Amniotic epithelial cell (primary cell): ENCODE measurements at places on chromosomes 4 and X.

- no peak for DNase-seq
Observed at GRCh38 chr4:183624548-183624947, 34.4 kb downstream of the RWDD4 start.

DNA sequence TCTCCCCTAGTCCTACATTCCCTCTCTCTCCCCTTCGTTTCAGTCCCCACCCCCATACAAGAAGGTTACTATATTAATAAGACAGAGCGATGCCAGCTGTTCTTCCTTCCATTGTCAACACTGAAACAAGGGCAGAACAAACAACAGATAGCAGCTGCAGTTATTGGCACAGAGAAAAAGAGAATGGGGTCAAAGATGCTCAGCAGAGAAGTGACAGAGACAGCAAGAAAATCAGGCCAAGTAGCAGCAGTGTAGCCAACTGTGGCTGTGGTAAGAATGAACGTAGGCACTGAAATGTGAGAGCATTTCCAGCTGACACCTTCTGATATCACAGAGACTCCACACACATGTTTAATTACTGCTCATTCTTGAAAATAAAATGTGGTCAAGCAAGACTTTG is 641.8 kb downstream of the FSTL5 start:
- no peak for DNase-seq

DNA sequence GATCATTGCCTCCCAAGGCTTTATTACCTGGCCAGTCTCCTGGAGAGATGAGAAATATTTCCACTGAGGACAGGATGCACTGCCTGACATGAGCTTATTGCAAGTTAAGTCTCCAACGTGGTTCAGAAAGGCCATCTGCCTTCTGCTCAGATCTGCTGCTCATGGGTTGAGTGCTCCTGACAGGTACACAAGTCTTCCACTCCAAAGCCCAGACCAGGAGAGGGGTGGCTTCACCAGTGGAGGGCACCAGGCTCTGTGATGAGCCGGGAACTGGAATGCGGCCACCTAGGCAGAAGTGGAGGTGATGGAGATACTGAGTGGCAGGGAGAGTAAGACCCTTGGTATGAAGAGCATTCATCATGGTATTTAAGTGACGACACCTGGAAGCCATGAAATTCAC is 79.5 kb upstream of the IRF2 start:
- DNase-seq: no peak

- DNase-seq: peak; percentile 51
Observed at GRCh38 chr4:137312257-137312656, 220.0 kb downstream of the PCDH18 start.

- DNase-seq: no peak
Observed at GRCh38 chrX:155968326-155968661, 29.2 kb upstream of the IL9R start.

DNA sequence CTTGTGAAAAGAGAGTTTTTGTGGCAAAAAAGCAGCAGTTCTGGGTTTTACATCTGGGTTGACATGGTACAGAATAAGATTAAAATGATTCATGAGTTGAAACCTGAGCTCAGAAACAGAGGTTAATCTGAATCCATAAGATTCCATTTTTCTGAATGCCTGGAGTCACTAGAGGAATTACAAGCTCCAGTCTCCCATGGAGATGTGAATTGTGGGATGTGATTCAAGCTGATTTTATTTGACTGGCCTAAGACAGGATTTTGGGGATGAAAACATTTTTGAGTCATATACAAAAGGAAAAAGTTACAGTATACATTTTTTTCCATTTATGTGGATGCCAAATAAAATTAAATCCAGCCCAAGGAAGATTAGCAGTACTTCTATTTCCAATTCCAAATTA is 161.1 kb downstream of the RBM46 start:
- DNase-seq: no peak

DNA sequence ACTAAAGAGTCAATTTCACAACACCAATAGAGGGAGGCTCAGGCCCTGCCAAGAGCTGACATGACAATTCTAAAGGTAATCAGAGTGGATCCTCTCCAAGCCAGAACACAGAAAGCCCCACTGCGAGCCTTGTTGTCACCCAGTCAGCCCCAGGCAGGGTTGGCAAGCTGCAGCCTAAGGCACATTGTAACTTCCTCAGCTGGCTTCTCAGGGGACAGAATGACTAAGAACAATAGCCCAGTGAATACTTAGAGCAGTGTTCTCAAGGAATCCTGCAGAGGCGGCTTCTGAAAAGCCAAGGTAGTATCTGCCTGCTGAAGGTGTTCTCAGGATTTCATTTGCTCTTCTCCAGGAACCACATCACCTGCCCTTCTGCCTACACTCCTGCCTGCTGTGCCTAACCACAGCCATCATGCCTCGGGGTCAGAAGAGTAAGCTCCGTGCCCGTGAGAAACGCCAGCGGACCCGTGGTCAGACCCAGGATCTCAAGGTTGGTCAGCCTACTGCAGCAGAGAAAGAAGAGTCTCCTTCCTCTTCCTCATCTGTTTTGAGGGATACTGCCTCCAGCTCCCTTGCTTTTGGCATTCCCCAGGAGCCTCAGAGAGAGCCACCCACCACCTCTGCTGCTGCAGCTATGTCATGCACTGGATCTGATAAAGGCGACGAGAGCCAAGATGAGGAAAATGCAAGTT is at the start of gene MAGEB4:
Gene MAGEB4, plus strand, starts transcription at position 277 of the 692 bp plus-strand sequence. Its CDS starts 136 bp downstream, at position 413.
- no peak for DNase-seq

GRCh38 chrX:17086317-17086716 is 139.9 kb downstream of the REPS2 start:
- no peak for DNase-seq

DNA sequence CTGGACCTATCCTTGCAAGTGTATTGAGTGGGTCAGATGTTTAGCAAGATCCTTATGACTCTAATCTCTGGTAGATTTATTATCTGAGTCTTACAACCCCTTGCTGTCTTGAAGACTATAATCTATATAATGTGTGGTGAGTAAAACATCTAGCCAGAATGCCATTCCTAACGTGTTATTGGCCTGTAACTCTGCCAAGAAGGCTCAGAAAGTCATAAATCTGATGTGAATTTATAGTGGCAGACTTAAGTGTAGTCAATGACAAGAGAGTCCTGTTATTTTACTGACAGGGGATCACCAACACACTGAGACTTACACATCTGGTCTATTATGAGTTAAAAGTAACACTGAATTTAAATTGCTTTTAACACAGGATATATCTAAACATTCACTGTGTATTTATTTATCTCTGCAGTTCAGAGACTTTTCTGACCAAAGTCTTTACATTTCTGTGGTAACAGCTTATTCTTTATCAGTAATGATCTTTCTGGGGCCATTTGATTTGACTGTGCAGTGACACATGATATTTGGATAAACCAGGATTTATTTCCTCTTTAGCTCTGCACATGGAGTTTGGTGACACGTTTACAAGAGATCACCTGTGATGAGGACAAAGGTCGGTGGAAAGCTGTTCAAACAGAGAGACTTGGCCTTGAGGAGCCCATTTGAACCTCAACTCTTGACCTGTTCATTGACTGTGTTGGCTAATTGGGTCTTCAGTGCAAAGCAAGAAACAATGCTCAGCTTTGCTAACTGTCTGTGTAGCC is 415.8 kb downstream of the STIM2 start:
- no peak for DNase-seq

DNA sequence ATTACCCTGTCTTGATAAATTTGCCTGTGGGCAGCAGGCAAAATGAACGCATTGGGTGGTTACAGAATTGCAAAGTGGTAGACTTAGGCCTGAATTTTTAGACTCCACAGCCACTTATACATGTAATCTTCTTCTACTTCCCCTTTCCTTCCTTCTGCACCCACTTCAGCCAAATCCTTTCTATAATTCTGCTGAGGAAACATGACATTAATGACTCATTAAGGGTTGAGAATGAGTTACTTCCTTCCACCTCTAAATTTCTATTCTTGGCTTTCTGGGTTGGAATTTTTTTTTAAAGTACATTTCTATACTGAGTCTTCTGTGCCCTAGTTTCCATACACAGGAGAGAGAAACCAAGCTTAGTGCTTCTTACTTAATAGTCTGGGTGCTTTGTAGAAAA is 10.1 kb downstream of the PAPSS1 start:
- DNase-seq: no peak

DNA sequence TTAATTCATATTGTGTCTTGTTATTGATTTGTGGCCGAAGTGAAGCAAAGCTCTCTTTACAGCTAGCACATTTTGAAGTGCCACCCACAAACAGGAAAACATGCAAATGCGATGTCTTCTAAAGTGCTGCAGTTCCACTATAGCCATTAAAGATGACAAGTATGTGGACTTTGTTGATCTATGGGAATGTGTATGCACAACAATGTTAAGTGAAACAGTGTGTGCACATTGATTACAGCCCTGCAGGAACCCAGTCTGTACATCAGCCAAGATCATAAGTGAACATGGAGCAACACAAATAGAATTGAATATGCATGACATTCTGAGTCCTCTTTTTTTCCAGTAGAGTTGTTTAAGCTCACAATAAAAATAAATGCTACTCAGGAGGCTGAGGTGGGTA is 43.0 kb downstream of the TFDP3 start:
- DNase-seq: no peak

DNA sequence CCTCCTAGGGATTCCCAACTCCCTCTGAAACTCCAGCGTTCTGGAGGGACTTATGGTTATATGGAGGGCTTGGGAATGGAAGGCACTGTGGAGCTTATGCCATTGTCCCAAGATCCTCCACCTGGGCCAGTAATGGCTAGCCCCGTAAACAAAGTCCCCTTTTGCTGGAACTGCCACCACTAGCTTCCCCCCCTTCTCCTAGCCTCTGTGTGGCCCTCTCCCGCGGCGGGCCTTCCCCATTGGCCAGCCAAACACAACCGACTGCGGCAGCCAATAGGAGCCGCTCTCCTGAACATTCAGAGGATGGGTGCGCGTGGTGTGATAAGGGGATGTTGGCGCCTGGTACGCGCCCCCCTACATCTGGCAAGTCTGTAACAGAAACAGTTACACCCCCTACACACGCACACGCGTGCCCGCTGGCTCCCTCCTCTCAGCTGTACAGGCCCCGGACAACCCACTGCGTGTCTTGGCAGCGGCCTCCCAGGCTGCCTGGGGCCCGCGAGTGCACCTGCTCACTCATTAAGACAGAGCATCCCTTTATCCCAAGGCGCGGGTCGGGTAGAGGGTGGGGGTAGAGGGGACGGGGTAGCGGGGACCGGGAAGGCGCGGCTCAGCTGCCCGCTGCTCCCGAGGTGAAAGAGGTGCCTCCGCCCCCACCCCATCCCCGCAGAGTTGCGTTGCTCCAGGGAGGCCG is 863 bp upstream of the RAB33A start:
- peak; percentile 70 for DNase-seq

- no peak for DNase-seq
Observed at GRCh38 chrX:69152417-69152841, 12.8 kb downstream of the PJA1 start.

GRCh38 chrX:24343719-24344118 is 16.7 kb upstream of the SUPT20HL1 start:
- DNase-seq: no peak

DNA sequence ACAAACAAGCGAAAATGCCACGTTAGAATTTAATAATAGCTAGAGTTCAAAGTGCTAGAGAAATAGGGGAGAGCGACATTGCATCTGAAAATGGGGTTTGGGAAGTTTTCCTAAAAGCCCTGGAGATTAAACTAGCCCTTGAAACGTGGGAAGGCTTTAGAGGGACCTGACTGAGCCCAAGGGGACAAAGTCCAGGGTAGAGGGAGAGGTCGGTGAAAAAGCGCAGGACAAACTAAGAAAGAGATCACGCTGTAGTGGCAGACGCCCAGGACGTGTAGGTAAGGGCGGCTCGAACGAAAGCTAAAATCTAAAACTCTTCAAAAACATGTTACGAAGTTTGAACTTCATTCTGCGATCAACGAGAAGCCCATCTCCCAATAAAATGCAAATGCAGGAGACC is 1.1 kb upstream of the ATP11C start:
- DNase-seq: no peak

DNA sequence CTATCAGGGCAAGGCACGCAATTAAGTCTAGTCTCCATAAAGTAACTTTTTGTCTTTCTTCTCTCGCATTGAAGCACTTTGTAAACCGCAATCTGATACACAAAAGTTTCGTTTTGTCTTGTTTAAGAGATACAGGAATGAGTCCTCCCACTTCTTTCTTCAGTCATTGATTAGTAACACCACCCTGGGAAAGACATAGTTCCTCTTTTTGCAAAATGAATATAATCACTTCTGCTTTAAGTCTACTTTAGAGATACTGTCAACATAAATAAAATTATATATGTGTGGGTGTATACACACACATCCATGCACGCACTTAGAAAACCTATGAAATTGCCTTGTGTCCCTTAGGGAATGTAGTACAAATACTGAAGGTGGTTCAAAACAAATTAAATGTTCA is 11.7 kb downstream of the COQ2 start:
- DNase-seq: no peak

GRCh38 chrX:153925739-153926551 is at the start of gene ARHGAP4:
ARHGAP4 (minus strand) TSS chrX:153926264; CDS start chrX:153926202, 62 bp downstream.
- DNase-seq: no peak

GRCh38 chrX:121854614-121854911 is 807.2 kb downstream of the GLUD2 start:
- DNase-seq: no peak

GRCh38 chrX:109952050-109952449 is 50.9 kb upstream of the TMEM164 start:
- DNase-seq: no peak

- DNase-seq: no peak
Observed at GRCh38 chr4:183197140-183197539, 98.1 kb downstream of the WWC2 start.

GRCh38 chrX:46381630-46382029 is 163.6 kb downstream of the ZNF674 start:
- DNase-seq: peak; percentile 12

DNA sequence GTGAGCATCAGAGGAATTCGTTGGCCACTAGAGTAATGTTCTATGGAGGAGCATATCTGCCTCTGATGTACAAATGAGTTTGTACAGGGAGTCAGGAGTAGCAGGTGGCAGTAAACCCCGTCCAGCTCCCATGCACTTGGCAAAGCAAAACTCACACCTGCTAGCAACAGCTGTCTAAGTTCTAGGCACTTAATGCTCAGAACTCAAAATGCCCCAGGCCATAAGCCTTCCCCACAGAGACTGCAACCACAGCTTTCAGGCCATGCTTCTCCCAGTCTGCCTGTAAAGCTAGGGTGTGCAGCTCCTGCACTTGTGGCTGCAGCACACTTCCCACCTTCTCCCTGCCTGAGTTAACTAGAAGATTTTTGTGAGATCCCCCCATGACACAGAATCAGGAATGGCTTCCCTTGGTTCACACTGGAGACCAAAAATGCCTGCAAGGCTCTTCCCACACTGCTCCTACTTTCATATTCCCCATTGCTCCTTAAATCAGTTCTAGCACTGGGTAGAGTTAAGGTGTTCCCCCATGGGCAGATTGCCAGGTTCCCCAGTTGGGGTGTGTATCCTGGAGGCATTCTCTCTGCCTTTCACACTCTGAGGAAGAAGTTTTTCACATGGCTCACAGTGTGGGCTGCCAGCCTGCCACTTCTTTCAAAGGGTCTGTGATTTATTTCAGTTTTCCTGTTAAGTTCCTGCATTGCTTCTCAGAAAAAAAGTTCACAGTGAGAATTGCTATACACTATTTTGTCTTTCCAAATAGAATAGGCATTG is 189.9 kb downstream of the STPG2 start:
- no peak for DNase-seq
